ENCODE measurements at places on chromosomes 11 and 22. TPM values are rescaled to one million over a fixed set of nuclear protein-coding genes. Genes with fewer than 3 reads are reported as not detected.

DNA sequence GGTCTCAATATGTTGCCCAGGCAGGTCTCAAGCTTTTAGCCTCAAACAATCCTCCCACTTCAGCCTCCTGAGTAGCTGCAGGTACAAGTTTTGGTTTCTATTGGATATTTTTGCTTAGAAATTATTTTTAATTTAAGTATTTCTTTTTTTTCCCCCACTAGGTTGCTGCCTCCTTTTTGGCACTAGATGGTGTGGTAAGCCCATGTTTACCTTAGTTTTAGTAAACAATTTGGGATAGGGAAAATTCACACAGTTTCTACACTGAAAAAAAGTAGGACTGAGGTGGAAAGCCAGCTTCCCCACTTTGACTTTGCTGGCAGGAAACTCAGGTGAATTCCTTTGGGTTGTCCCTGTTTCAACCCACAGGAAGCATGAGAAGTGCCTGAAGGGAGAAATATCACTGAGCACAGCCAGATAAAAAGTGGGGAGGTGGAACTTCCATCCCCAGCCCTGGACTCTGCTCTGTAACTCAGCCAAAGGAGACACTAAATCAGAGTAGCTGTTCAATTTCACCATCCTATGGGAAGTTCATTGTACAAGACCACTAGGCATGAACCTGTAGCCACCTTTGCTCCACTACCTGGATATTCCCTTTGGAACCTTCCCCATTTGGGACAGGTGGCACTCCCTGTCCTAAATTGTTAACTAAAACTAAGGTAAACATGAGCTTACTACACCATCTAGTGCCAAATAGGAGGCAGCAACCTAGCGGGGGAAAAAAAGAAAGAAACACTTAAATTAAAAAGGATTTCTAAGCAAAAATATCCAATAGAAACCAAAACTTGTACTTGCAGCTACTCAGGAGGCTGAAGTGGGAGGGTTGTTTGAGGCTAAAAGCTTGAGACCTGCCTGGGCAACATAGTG, 154.4 kb upstream of the FAT3 start:
- no peak overlapping the region for H3K27ac ChIP-seq
- no peaks in the 10 kb centered on the region for H3K27me3 ChIP-seq
- DNase-seq, result no peak
- no peak overlapping the region for H3K4me3 ChIP-seq

Gene AQP11
- 5.6 TPM for total RNA-seq

GRCh38 chr11:116396331-116396730, 376.5 kb downstream of the BUD13 start:
- H3K27ac ChIP-seq, result no peak overlapping the region
- H3K27me3 ChIP-seq, result no peaks in the 10 kb centered on the region
- no peak for DNase-seq
- no peaks in the 10 kb centered on the region for H3K36me3 ChIP-seq

- no peak overlapping the region for H3K4me3 ChIP-seq
- H3K36me3 ChIP-seq, result peaks cover 13% of the 10 kb centered on the region
- no peaks in the 10 kb centered on the region for H3K27me3 ChIP-seq
- DNase-seq, result no peak
- H3K4me1 ChIP-seq, result peaks cover 17% of the 10 kb centered on the region
- H3K27ac ChIP-seq, result no peak overlapping the region
These were observed 13.5 kb downstream of the TCIRG1 start for GRCh38 chr11:68052137-68052873.

Gene LRRC74B
- total RNA-seq, result not detected

Gene OR51B2
- not detected for total RNA-seq

DNA sequence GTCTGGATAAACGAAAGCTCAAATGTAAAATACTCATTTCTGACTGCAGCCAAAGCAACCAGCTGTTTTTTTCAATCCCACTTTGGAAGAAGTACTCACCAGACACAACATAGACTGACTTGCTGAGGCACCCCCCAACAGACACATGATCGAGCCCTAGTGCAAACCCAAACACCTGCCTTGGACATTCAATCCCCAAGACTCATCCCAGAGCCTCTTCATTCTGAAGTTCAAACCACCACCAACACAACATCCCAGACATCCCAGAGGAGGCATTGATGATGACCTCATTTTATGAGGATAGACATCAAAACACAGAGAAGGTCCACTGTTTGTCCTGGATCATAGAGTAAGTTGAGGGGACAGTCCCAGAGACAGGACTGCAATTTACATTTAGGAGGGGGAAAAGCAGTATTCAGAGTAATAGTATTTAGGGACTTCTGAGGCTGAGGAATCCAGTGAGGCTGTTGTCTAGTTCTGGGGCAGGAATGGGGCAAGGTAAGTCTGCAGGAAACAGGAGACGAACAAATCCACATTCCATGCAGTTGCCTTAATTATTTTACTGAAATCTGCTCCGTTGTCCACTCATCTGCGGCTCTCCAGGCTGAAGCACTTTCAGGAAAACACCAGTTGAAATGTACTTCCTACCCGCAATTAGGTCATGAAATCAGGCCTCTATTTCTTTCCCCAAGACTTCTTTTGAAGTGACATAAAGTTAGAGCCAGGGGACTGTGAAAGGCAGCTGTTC, 54.8 kb downstream of the CLPB start:
- no peaks in the 10 kb centered on the region for H3K36me3 ChIP-seq
- DNase-seq, result no peak
- H3K27ac ChIP-seq, result peak overlapping the region; percentile 80
- no peaks in the 10 kb centered on the region for H3K27me3 ChIP-seq

DNA sequence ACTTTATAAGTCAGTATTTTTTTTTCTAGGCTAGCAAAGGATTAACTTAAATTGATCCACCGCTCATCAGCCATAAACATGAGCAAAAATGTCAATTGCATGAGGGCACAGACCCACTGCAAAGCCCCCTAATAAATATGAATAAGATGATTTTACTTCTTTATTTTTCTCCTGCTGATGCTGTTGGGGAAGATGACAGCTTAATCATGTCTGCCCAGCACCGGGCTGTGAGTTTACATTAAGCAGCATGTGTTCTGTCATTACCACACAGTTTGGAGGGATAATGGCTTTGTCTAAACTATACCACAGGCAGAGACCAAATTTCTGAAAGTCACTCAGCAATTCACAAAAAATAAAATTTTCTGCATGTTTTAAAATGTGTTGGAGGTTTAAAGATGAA, 346.3 kb downstream of the LRRC4C start:
- H3K27ac ChIP-seq, result no peak overlapping the region
- no peak for DNase-seq
- no peaks in the 10 kb centered on the region for H3K4me1 ChIP-seq
